ENCODE measurements at places on chromosomes 11 and 22. TPM values are rescaled to one million over a fixed set of nuclear protein-coding genes. Genes with fewer than 3 reads are reported as not detected.

DNA sequence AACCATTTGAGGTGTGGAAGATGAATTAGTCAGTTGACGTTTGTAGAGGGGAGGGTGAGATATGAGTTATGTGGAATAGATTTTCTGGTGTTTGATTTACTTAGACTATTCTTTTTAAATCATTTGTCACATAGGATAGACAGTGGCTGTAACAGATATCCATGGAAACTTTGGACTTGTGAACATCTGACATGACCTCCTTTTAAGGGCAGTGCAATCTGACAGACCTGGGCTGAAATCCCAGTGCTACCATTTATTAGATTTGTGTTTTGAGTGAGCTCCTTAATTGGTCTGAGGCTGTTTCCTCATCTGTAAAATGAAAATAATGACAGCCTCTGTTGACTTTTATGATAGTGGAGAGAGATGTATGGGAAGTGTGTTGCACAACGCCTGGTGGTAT lies 159.9 kb downstream of the TEAD1 start:
- no peak for DNase-seq

- no peak for DNase-seq
Observed at GRCh38 chr11:965206-965775, 39.6 kb downstream of the AP2A2 start.

DNA sequence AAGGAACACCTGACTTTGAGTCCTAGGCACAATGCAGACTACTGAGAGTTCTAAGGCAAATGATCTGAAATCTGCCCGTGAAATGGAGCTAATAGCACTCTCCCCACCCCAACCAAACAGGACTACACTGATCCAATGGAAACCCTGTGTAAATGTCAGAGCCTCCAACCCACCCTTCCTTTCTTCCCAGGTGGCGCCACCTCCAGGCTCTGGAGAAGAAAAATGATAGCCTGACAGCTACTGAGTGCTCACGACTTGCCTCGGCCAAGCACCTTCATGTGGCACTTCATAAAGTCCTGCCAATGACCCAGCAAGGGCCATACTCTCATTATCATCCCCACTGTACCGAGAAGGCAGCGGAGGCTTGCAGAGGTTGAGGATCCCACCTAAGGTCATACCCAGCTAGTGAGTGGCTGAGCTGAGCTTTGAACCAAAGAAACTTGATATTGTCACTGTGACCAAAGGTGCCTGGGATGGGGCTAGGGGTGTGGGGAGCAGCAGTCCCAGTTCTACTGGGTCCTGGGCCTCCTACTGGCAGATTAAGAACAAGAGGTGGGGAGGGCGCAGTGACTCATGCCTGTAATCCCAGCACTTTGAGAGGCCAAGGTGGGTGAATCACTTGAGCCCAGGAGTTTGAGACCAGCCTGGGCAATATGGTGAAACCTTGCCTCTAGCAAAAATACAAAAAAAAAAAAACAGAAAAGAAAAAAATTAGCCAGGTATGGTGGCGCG lies 20.5 kb downstream of the TST start:
- no peak for DNase-seq

GRCh38 chr11:95147364-95147905 lies 57.8 kb downstream of the ENDOD1 start:
- DNase-seq, result no peak

Gene HORMAD2
- 0.27 TPM for total RNA-seq

Gene EXPH5
- 8.8 TPM for total RNA-seq

Gene USH1C
- total RNA-seq, result 0.27 TPM

- peak; percentile 89 for DNase-seq
Observed at GRCh38 chr11:46826310-46827044, 19.6 kb downstream of the CKAP5 start.

- DNase-seq, result no peak
Observed at GRCh38 chr22:27662359-27663301, 138.9 kb downstream of the MN1 start.

GRCh38 chr22:47160781-47161520 lies 398.5 kb downstream of the TBC1D22A start:
- no peak for DNase-seq

DNA sequence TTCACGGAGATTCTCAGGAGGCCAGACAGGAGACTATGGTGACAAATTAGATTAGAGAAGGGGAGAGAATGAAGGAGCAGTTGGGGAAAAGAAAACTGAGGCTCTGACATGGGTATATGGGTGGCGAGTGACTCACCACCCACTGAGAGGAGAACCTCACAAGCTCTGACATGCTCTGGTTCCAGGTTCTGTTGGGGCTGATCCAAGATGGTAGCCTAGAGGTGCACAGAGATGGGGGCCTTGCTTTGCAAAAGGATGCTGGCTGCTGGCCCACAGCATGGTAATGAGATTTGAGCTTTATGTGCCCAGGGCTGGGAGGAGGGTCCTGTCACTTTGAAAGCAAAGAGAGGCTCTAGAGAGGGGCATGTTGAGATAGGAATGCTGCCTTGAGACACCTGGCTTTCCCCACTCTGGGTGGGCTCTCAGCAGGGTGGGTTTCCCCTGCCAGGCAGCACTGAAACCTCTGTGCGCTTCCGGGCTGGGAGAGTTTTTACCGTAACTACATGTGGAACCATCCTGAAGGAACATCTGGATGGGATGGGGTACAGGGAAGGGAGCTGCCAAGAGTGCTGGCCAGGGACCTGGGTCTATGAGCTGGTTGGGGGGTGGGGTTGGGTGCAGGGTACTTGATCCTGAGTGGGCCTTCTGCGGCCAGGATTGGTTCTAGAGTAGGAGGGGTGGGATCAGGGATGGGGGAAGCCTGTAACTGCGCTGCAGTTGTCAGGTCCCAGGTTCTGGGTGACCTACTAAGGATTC lies 1.2 kb upstream of the GRK2 start:
- DNase-seq, result no peak

DNA sequence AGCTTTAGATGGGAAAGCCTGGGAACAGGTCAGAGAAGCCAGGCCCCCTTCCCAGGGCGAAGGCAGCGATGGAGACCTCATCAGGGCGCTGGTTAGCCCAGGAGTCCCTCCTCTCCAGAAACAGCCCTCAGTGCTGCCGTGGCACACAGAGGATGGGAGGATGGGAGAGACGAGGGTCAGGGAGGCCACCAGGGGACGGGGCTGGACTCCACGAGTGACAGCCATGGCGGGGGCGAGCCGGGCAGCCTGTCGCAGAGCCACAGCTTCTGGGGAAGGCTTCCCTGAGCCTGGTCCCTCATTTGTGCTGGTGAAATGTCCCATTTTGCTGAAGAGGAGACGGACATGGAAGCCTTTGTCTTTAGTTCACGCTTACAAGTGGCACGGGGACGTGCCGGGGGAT lies 1390.5 kb downstream of the TBC1D22A start:
- no peak for DNase-seq
